ENCODE measurements at places on chromosomes 3 and 15.

DNA sequence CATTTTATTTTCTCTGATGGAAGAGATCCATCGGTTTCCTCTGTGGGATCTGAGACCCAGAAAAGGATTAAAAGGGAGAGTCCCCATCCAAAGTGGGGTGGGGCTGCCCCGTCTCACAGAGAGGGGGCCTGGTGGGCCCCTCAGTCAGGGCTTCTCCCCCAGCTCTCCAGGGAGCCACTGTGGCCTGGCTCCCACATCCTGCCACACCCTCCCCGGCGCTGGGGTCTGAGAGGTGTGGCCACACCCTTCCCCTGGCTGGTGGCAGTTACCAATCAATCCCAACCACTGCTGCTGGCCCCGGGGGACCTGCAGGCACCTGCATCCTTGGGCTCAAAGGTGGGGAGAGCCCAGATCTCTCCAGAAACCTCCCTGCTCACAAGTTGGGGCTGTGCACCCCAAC is 161.8 kb upstream of the IQSEC1 start:
- DNase-seq: no peak

DNA sequence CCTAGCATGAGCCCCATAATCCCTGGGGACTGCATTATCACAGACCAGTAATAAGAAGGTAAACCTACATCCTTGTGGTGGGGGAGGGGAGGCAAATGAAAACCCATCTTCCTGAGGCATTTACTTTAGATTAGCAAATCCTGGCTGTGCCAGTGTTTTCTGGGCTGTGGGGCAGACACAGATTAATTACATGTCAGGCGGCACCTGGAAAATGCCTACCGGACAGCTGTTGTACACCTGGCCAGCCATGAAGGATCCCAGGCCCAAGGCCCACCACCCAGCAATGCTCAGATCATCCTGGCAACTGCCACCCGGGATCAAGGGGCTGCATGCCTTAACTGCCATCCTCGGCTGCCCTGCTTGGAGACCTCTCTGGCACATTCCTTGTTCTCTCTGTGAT is 59.1 kb upstream of the RASA2 start:
- DNase-seq: no peak

DNA sequence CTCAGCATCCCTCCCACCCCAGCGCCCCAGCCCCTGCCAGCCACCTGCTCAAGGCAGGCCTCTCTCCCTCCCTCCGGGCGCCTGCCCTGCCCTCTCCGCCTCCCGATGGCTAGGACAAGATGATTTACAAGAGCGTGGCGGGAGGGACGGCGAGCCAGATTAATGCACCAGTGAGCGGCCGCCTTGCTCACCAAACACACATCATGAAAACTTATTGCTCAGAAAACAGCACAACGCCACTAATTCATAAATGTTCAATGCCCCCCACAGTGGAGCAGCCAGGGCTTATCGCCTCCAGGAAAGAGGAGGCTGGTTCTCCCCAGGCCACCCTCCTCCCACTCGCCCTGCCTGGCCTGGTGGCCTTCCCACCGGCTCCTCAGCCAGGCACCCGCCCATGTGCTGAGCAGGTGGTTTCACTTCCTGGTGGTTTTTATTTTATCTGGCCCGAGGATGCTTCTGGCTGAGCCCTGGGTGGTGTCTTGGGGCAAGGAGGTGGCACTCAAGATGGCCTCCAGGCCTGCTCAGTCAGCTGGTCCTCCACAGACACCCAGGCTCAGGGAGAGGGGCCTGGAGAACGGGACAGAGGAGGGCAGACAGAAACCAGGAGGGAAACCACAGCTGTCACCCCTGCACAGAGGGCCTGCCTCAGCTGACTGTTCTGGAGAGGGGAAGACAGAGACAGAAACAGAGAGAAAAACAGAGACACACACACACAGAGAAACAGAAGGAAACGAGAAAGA is 284.9 kb downstream of the UACA start:
- DNase-seq: no peak

DNA sequence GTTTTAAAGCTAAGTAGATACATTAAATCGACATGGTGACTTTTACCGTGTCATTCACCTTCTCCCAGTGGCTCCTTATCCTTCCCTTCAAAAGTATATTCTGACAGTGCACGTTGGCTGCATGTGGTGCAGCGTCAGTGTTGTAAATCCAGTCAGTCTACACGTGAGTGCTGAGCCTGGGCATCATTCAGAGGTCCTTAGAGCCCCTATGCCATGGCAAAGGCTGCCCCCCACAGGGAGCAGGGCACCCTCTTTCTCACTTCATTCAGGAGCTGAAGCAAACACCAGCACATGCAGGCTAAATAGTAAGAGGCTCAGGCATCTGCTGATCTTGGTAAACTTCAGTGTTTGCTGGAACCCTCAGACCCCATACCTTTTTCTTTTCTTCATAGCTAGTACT is 43.3 kb downstream of the RASGRP1 start:
- DNase-seq: no peak

DNA sequence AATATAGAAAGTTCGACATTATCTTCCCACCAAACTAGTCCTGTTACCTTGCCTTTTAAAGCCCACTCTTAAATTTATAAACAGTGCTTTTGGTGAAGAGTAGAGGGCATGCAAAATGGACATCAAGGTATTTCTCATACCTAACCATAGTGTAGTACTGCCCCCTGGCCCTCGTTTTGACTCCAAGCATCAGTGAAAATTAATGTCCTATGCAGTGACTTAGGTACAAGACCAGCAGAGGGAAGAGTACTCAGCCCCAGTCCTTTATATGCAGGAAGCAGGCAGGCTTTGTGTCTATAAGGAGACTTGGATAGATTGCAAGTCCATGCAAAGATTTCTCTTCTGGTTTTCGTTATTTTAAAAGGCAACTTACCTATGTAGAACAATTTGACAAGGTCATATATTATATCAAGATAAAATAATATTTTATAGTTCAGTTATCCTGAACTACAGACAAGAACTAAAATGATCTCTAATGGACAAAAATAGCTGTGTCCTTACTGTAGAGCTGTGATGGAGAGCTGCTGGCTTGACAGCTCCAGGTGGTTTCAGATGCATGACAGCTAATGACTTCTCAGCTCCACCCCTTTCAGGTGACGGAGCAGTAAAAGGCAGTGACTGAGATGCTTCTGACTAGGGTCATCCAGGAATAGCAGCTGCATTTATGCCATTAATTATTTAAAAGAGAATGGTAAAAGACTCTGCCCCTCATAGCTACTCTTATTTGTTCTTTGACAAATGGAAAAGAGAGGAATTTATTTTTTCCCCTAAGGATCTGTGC is 646.1 kb downstream of the SQOR start:
- DNase-seq: peak; percentile 45

DNA sequence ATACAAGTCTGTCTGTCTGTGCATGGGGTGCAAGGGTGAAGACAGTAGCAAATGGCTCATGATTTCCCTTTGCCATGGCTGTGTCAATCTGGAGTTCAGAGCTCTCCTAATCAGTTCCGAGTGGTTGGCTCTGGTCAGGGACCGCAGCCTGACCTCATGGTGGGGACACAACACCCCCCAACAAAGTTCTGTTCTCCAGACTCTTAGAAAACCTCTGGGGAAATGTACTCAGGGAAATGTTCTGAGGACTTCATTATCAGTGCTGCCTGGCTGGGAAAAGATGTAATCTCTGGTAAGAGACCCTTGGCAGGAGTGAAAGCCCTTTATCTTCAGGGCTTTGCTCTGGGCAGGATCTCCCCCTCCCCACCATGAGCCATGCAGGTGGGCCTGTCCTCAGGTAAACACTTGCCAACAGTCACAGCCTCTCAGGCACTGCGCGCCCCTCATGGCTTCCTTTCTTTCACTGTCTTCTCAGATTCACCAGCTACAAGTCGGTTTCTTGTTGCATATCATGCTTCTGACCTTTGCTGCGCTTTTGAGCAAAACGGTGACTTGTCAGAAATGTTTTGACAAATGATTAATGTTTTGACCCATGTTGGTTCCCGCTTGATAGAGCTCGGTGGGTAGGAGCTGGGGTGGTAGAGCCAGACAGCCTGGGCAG is 95.5 kb downstream of the ST6GAL1 start:
- no peak for DNase-seq

DNA sequence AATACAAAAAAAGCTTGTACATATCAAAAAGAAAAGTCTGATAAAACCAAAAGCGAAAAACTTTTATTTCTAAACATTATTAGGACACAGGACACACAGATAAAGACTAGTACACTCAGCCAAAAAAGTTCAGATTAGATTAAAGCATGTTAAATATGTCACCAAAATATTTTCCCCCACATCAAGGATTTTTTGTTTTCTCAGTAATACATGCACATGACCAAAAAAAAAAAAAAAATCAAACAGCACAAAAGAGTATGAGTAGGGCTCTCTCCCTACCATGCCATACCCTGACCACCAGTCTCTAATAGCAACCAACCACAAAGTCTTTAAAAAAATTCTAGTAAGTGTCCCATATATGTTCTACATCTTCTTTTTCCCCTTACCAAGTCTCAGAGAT is 77.4 kb downstream of the LRRFIP2 start:
- no peak for DNase-seq

DNA sequence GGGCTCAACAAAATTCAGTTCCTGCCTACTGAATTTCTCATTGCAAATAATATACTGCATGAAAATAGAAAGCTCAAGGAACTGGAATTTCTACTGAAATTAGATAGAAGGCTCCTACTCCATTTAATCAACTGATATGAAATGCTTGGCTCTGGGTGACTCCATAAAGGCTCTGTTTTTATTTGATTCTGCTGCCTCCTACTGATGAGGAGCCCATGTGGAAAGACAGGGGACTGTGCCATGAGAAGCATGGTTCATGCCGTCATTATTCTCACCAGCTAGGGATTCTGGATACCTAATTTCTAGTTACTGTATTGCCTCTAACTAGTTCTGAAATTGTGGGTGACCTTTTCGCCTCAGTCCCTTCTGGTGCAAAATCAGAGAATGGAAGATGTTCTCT is 366.2 kb upstream of the DPH6 start:
- peak; percentile 1 for DNase-seq

GRCh38 chr3:156547637-156548036 is 7.3 kb downstream of the SSR3 start:
- DNase-seq: no peak

DNA sequence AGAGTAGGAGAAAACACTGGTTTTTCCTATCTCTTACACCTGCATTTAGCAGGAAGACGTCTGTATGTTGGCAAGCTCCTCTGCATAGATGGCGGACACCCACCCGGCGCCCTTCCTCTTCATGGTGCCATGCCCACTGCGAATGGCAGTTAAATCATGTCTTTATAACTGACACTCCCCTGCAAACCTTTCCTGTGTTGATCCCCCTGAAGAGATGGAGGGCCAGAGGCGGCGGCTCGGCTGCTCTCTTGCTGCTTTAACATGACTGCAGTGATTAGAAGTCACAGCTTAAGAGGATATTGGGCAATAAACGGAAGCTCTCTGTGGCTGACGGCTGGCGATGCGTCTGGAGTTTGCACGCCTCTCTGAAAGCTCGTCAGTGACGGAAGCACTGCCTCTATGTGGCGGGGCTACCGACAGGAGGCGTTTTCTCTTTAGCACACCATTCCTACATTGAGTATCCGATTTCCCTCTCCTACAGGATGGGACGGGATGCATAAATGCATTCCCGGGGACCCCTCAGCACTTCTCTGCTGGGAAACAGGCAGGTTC is 25.5 kb upstream of the SNRPA1 start:
- DNase-seq: peak; percentile 6

DNA sequence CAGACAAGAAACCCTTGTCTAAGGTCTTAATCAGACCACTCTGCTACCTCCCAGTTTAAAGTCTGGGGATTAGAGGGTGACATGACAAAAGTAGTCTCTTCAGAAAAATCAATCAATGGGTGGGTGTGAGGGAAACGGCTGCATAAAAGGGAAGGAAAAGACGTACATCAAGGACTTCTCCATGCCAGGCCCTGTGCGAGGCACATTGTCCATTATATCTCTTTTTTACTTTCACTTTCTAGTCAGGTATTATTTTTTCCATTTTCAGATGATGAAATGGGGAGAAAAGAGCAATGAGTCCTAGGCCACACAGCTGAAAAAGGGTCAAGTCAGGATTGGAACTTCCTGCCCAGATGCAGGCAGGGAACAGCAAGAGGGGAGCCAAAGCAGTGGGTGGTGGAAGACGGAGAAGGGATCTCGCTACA is 4.6 kb upstream of the CX3CR1 start:
- no peak for DNase-seq

GRCh38 chr15:33467816-33468163 is 157.0 kb downstream of the RYR3 start:
- no peak for DNase-seq

GRCh38 chr15:49918121-49918520 is 200.9 kb downstream of the ATP8B4 start:
- DNase-seq: no peak

- no peak for DNase-seq
These were observed 316.3 kb downstream of the TIGIT start for GRCh38 chr3:114609973-114610630.

- no peak for DNase-seq
These were observed 3.4 kb downstream of the PLXNB1 start for GRCh38 chr3:48426401-48426909.

GRCh38 chr3:124634210-124635168 is 95.8 kb upstream of the UMPS start:
- DNase-seq: no peak

DNA sequence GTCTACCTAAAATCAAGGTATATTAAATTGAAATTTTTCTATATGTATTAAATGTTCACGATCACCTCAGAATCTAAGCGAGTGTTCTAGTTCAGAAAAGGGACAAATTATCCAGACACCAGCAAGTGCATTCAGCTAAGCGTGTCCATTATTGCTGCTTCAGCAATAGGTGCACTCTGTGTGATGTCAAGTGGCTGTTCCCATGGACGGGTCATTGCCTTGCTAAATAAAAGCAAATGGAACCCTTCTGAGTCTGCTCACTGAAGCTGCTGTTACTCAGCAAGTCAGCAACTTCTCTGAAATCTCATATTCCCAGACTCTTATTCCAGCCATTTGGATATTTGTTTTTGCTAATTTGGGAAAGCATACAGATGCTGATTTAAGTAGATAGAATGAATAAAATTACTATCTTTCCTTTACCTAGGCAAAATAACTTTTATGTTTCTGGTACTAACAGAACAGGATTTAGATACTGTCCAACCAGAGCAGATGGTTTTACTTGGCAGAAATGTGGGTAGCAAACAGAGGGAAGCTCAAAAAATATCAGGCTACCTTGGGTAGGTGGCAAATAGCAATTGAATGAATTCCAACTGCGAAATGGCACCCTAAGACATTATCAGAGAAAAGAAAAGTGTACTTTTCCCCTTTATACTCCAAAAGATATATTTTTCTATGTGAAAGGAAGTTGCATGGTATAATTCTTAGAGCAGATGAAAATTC is 407.0 kb downstream of the GAP43 start:
- no peak for DNase-seq

GRCh38 chr3:130760922-130761321 is 14.3 kb upstream of the PIK3R4 start:
- no peak for DNase-seq

- no peak for DNase-seq
These were observed 78.2 kb upstream of the THBS1 start for GRCh38 chr15:39502611-39503195.

Data from NCI-H1694 treated with DMSO at 0.1 percent for 48 hours (cell line).